Chondrocyte (in vitro differentiated cells): ENCODE measurements at places on chromosomes 3 and 15.
A peak's percentile ranks its signal among the peaks of the same experiment; 100 is the strongest.

GRCh38 chr3:64561325-64561843, 126.4 kb downstream of the ADAMTS9 start:
- no peak for DNase-seq

- DNase-seq, result no peak
These were observed 484.3 kb downstream of the UNC13C start for GRCh38 chr15:54462511-54462913.

GRCh38 chr3:150069154-150069527, 98.4 kb upstream of the PFN2 start:
- no peak for DNase-seq

DNA sequence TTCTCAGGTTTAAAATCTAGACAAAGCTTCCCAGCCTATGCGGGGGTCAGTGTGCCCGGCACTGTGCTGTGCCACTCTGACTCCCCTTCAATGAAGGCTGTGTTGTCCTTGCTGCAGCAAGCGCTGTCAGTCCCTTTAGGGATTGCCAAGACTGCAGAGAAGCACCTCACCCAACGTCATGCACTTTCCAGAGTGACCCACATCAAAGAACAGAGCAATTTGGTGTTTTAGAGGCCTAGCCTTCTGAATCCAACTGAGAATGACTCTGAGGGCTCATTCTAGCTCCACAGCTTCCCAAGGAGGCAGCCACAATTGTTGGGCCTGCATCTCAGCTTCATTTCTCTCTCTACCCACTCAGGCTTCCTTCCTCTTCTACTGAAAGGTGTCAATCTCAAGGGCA, 26.4 kb downstream of the SLC9A9 start:
- DNase-seq, result no peak

- DNase-seq, result no peak
These were observed 62.1 kb upstream of the XCR1 start for GRCh38 chr3:46089237-46090011.

DNA sequence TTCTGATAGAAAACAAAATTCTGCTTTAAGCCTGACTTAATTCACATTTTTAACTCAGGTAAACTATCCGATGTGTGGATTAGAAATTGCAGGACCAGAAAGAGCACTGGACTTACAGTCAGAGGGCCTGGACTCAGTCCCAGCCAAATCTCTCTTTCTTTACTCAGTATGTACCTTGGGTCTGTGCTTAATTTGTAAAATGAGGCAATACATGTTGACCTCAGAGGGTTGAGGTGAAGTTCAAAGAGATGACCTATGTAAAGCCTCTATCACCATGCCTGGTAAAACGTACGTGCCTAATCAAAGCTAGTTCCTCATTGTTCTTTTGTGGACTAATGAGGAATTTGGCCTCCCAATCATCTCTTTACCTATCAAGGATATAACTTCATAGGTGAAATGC, 1.9 kb upstream of the BCL2A1 start:
- no peak for DNase-seq

DNA sequence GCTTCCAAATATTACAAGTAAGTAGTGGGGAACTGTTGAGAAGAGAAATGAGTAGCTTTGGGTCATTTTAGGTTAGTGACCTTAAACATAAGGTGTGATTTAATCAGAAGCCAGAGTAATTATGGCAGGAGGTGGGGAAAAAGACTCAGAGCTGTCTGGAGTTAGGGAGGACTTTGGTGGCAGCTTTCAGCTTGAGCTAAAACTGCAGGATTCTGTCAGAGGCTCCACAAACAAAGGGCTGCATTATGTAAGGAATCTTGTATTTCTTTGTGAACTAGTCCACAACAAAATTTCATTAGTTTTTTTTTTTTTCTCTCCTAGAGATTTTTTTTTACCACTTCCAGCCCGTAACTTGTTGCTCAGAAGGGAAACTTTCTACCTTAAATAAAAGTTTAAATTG, 345.3 kb downstream of the TIGIT start:
- no peak for DNase-seq

GRCh38 chr3:10164546-10165393, at the start of gene IRAK2:
Gene IRAK2, plus strand, starts transcription at chr3:10164919. Its CDS starts 36 bp downstream, at chr3:10164955.
- no peak for DNase-seq

GRCh38 chr3:59266551-59266950, 216.7 kb upstream of the CFAP20DC start:
- DNase-seq, result no peak

GRCh38 chr15:63946524-63947065, 99.7 kb downstream of the DAPK2 start:
- no peak for DNase-seq

DNA sequence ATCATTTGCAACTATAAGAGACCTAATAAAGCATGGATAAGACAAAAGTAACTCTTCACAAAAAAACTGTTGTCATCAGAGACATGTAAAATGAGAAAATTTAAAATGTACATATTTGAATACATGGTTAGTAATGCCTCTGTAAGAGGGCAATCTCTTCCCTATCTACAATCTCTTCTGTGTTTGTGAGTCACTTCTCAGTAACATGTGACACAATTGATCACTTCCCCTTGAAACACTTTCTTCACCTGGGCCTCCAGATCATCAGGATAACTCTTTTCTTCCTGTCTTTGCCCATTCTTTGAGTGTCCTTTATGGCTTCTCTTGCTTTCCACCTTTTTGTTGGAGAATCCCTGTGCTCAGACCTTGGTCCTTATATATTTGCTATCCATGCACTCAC, 50.4 kb downstream of the TFDP2 start:
- no peak for DNase-seq

DNA sequence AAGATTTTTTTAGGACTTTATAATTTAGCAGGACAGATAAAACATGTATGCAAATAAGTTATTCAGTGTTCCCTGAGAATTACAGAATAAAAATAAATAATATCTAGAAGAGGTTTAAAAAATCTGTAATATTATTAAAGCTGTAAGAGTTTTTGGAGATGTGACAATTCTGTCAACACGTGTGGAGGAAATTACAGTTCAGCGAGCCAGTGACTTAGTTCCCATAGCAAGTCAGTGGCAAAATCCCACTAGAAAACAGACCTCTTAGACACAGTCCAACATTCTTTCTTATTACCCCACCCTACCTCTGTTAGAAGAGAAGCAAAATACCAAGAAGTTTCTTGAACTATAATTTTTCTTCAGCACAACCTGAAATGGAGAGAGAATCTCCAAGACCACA, 16.2 kb upstream of the DENND6A start:
- no peak for DNase-seq

GRCh38 chr3:112010636-112011035, 11.9 kb downstream of the TAGLN3 start:
- no peak for DNase-seq

DNA sequence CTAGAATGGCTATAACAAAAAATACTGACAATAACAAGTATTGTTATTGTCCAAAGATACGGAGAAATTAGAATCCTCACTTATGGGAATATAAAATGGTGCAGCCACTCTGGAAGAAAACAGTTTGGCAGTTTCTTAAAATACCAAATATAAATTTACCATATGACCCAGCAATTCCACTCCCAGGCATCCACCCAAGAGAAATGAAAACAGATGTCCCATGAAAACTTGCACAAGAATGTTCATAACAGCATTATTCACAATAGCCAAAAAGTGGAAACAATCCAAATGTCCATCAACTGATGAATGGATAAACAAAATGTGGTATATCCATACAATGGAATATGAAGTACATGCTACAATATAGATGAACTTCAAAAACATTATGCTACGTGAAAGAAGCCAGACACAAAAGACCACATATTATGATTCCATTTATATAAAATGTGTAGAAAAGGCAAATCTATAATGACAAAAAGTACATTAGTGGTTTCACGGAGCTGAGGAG, 9.4 kb downstream of the AAGAB start:
- DNase-seq, result no peak

- DNase-seq, result no peak
These were observed 7.8 kb upstream of the ATP10A start for GRCh38 chr15:25870938-25871337.

- no peak for DNase-seq
These were observed 4.0 kb downstream of the FMN1 start for GRCh38 chr15:33190539-33190938.

- no peak for DNase-seq
These were observed 40.2 kb downstream of the GJD2 start for GRCh38 chr15:34714476-34715121.

DNA sequence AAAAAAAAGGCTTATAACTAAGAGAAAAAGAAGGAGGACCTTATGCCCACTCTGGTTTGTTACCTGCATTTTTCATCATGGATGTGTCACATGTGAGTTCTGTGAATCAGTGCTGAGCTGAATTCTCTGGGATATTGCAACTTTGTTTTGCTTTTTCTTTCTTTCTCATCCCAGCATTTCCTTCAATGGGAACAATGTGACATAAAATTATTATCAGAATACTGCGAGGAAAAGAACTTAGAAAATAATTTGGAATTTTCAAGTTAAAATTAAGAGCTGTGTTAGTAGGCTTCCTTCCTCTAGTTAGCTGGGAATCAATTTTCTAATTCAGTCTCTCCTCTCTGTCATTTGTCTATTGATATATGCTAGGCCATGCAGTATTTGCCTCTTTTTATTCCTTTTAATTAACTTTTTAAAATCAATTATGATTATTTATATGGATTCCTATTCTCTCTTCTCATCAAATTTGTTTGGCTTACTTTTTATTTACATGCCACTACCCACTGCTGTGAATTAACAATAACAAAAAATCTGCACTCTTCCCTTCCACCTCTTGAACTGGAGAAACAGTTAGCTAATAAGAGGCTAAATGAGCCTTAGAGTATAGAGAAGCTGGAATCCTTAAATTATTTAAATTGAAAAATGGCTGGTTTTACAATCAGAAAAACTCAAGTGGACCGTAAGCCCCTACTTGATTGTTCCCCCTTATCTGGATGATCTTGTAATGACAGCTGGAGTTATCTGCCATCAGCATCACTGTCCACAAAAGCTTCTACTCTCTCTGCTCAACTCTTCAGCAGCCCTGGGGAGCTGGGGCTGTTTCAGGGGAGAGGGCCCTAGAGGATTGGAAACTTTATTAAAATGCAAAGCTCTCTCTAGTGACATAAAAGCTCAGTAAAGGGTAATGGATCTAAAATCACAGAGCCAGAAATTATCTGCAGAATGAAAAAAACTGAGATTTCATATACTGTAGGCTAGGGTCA, 95.3 kb upstream of the SOX2 start:
- DNase-seq, result no peak

- DNase-seq, result peak; percentile 92
These were observed 620.7 kb upstream of the ZNF385D start for GRCh38 chr3:22371607-22372291.

DNA sequence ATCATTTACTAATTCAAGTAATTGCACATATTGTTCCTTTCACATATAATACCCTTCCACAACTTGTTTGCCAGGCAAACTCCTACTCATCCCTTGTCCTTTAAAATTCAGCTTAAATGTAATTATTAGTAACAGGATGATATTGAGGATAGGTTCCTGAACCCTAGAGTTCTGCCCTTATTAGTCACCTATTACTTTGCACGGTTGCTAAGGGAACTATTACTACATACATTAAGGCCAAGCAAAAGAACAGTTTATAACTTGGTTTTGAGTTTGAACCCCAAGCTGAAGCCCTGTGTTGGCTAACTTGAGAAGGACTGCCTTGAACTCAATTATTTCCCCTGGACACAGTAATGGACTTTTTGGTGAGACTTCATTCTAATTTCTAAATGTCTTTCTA, 529.7 kb downstream of the IGSF11 start:
- DNase-seq, result no peak

GRCh38 chr3:170471149-170471548, 52.5 kb downstream of the CLDN11 start:
- no peak for DNase-seq
